ENCODE measurements at places on chromosomes 7 and 10. TPM values are rescaled to one million over a fixed set of nuclear protein-coding genes. Genes with fewer than 3 reads are reported as not detected.

The CFAP43 gene
- total RNA-seq, result 0.64 TPM

The GFRA1 gene
- total RNA-seq, result 0.24 TPM

The SRRM3 gene
- total RNA-seq, result 11.0 TPM

The ITGB8 gene
- 7.1 TPM for total RNA-seq

The GNAI1 gene
- 14.8 TPM for total RNA-seq

The BMPER gene
- 0.20 TPM for total RNA-seq

The NME8 gene
- not detected for total RNA-seq
